ENCODE measurements at places on chromosomes 12 and 14.

DNA sequence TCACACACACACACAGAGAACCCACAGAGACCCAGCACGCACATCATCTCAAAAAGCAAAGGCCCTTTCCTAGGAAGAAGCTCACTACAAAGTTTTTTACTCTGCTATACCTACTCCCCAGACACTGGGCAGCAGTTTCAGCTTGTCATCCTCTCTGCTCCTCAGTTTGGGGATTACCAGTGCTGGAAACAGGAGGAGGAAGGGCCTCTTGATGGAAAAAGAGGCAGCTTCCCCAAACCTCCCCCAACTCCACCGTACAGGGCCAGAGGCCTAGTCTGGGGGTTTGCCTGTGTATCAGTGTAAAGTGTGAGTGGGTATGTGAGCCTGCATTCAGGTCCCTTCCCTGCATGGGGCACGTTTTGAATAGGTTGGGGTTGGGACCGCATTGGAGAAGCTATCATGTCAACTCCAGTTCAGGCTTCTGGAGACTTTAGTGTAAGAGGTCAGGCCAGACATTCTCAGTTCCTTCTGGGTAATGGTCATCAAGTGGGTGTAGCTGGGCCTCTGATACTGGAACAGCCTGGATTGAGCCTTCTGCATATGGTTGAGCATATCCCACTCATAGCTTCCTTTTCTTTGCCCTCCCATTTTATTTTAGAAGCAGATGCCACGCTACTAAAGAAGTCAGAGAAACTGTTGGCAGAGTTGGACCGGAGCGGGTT lies 1.2 kb downstream of the REM2 start:
- no peak for DNase-seq

GRCh38 chr12:95993907-95994306 lies 2.2 kb downstream of the HAL start:
- no peak for DNase-seq

- DNase-seq: no peak
These were observed 343.4 kb downstream of the MED13L start for GRCh38 chr12:115934046-115934445.

DNA sequence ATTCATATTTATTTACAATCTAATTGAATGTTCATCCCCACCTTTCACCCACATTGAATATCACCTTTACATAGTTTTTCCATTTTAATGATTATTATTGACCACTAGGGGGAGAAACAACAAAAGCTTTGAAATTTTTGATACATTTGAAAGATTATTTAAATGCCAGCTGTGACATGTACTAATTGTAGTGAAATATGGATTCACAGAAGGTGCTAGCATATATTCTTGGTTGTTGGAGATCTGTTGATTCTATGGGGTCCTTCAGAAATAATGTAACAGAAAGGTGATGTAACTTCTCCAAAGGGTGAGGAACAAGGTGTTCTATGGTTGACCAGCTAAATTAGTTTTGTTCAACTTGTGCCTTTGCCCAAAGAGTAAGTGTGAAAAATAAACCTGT lies 22.4 kb upstream of the GPR33 start:
- peak; percentile 28 for DNase-seq

DNA sequence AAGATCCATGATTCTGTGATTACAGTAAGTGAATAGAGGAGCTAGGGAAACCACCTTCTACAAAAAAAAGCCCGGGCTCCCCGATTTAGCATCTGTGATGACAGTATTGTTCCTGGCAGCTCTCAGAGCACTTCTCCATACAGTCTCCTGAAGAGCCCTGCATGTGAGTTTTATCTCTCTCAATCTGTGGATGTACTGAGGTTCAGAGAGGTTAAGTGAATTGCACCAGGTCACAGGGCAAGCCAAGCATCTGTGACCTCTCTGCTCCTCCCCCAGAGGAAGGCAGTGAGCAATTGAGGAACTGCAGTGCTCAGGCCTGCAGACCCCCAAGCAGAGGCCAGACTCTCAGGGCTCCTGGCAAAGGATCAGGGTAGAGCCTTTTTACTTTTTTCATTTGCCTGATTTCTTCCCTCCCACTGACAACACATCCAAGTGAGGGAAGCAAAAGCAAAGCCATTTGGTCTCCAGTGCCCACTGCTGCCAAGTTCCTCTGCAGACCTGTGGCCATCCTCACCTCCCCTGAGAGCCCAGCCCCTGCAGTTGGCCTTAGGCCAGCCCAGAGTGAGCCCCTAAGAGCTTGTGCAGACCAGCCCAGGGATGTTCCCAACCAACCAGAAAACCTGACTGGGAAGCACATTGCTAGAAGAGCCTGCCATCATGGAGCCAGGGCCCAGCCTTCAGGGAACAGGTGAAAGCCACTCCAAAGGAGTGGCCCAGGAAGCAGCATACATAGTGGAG lies 47.6 kb upstream of the PNMA1 start:
- no peak for DNase-seq

DNA sequence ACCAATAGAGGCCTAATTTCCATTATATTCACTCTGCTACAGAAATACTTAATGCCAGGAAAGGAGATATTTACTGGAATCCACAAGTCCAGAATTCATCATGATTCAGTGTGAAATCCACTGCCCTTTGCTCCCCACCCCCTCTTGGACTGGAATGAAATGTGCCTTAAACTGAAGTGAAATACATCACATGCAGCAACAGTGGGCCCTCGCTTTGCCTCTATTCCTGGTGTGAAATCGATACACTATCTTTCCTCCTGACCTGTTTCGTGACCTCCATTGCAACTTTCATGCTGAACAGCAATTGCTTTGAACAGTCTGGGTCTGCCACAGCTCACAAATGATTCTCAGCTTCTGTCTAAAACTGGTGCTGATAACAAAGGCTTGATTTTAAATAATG lies 100.6 kb downstream of the NPAS3 start:
- no peak for DNase-seq

GRCh38 chr14:55482936-55483605 lies 42.7 kb upstream of the TBPL2 start:
- DNase-seq: no peak

DNA sequence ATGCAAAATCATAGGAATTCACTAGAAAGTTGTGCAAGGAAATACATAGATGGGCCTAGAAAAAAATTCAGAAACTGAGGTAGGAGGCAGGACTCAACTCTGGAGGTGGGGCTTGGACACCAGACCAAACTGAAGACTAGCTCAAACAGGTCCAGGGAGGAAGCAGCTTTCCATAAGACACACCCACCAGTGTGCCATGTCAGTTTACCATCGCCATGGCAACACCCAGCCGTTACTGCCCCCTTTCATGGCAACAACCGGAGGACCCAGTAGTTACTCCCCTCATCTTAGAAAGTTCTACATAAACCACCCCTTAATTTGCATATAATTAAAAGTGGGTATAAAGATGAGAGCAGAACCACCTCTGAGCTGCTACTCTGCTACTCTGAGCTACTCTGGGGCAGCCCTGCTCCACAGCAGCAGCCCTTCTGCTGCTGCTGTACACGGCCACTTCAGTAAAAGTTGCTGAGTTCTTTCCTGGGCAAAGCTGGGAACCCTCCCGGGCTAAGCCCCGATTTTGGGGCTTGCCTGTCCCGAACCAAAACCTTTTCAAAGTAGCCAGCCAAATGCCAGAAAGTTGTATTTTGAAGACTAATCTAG lies 30.8 kb upstream of the NINJ2 start:
- DNase-seq: no peak

- DNase-seq: no peak
These were observed 90.8 kb downstream of the NPAS3 start for GRCh38 chr14:33029511-33029910.

GRCh38 chr12:1662761-1663439 lies 28.0 kb upstream of the ADIPOR2 start:
- DNase-seq: peak; percentile 66

DNA sequence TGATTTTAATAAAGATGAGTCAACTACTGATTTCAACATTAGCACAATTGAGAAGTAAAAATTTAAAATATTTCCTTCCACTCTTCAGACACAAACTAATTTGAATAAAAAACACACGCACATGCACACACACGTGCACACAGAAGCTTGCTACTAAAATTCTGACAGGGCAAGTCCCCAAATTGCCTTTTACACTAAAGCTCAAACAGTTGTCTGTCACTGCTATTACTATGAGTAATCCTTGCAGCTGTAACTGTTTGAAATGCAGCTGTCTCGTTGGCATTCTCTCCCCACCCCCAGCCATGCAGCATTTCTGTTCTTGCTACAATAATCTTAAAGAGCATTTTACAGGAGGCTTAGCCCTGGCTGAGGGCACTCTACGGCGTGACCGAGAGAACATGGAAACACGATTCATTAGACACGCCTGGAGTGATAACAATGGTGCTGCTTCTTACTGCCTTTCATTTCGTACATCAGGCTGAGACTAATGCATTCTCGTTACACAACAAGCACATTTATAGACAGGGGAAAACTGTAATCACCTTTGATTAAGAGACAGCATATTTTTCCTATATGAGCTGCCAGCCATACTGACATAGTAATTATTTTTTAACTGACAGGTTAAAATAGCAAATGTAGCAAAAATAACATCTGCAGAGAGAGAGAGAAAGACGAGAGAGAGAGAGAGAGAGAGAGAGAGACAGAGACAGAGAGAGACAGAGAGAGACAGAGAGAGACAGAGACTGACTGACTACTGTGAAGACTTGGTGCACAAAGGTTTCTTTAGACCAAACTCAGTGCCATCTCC lies 153.8 kb downstream of the MED13L start:
- DNase-seq: peak; percentile 64

DNA sequence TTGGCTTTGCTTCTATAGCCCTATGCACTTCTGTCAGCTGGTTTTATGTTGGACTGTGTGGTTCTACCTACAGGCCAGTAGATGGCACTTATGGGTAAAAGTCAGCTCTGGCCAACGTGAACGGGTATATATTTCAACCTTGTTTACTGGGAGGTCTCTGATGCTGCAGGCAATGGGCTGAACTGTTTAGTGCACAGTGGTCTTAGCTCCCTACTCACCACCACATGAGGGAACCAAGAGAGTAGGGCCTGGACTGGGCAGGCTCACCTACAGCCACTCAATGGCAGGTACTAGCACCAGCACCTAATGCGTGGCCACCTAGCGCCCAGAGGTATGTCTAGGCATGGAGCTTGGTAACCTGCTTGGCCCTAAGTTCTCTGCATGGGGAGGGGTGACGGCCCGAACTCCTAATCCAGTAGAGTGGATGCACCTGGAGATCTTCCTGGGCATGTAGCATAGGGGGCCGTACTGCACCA lies 481.8 kb downstream of the TMEM117 start:
- DNase-seq: peak; percentile 74

GRCh38 chr12:117053050-117053400 lies 46.2 kb downstream of the TESC start:
- DNase-seq: no peak

GRCh38 chr12:104342635-104343249 lies 39.2 kb downstream of the EID3 start:
- DNase-seq: no peak

- no peak for DNase-seq
These were observed 1.5 kb downstream of the MYF6 start for GRCh38 chr12:80708975-80709328.

DNA sequence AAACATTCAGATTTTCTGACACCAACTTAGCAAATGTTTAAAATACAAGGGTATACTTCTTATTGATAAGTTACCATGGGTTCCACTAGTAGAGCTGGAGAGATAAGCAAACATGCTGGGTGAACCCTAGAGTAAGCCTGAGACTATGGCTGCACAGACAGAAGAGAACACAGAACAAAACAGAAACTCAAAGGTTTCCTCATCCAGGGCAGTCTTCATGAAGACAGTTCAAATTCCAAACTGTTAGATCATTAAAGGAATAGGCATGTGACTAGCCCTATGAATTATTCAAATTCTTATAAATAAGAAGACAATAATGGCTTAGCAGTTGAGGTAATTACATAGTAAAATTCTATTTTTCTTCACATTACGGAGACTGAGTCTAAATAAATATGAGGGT lies 28.1 kb downstream of the BTBD7 start:
- DNase-seq: no peak

GRCh38 chr14:72704502-72704901 lies 189.4 kb downstream of the DPF3 start:
- DNase-seq: no peak

DNA sequence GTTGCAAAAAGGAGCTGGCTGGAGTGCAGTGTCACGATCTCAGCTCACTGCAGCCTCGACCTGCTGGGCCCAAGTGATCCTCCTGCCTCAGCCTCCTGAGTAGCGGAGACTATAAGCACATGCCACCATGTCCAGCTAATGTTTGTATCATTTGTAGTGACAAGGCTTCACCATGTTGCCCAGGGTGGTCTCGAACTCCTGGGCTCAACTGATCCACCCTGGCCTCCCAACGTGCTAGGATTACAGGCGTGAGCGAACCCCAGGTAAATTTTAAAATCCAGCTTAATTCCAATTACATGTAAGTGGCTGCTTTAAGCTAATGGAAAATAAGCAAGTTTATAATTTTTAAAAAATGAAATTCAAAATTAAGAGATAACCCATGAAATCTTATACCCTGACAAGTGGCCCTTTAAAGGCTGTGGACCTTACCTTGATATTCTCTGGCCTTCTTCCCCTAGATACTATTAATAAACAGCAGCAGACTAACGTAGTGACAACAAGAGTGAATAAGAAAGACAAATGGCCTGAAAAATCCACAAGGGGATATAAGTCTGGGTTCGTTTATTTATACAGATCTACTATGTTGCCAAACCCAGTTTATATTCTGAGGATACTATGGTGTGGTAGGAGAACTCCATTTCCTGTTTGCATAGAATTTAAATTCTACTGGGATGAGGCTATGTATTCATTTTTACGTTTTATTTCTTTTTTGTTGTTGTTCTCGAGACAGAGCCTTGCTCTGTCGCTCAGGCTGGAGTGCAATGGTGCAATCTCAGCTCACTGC lies 25.6 kb upstream of the SLC2A3 start:
- DNase-seq: no peak

DNA sequence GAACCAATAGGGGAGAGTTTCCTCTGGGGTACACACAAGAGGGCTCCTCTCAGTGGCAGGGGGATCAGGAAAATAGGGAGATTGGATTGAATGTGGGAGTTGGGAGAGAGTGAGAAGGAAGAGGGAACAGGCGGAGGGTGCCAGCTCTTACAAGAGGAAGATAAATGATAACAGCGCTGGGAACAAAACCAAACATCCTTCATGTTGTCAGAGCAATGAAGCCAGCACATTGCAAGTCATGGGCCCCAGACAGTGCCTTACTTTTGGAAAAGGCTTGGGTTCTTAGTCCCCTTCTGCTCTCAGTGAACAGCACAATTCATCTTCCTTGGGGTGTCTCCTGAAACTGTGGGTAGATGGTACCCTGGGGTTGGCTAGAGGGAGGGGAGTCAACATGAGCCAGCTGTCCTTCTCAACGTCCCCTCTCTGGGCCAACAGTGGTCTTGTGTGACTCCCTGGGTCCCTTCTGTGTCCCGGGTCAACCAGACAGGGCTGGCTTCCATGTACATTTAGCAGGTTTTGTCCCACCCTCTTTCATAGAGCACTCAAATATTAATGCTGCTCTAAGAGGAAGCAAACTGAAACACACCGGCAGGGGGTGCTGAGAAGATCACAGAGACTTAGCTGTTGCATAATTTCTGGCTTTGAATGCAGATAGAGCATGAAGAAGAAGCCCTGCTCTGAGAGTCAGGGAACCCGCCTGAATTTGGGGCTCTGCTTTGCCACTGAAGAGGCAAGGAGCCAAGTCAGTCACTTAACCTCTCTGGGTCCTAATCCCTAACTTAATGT lies 138.5 kb downstream of the ESRRB start:
- no peak for DNase-seq
